Foreskin keratinocyte (primary cell): ENCODE measurements at places on chromosomes 4 and X. TPM values are rescaled to one million over a fixed set of nuclear protein-coding genes. Genes with fewer than 3 reads are reported as not detected.
A peak's percentile ranks its signal among the peaks of the same experiment; 100 is the strongest.

GRCh38 chr4:60750962-60751361 lies 449.2 kb upstream of the ADGRL3 start:
- DNase-seq: no peak

Gene MAGEA2B
- not detected in 2 replicates for polyA plus RNA-seq

Gene ZDHHC15
- polyA plus RNA-seq: not detected in 2 replicates

Gene ASB5
- polyA plus RNA-seq: 0.03 TPM in 1 of 2 replicates, not detected in the other

GRCh38 chr4:10730590-10730989 lies 46.0 kb upstream of the CLNK start:
- DNase-seq: no peak

Gene LONRF3
- polyA plus RNA-seq: not detected in 2 replicates

DNA sequence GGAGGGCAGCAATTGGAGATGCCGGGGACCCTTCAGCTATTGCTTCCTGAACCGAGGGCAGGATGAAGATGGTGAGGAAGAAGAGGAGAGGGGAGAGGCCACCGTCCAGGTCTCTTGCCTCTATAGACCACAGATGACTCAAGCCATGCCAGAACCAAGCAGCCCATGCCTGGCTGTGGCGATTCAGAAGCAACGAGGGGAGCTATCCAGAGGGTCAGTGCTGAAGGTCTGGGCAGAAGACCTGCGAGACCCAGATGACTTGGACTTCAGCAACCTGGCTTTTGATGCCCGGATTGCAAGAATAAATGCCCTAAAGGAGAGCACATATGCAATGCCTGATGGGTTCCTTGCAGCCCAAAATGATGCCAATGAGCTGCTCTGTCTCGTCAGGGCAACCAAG lies 70.2 kb upstream of the PRPS2 start:
- DNase-seq: no peak

- DNase-seq: no peak
Observed at GRCh38 chr4:141233673-141234072, 13.0 kb downstream of the ZNF330 start.

Gene TXK
- polyA plus RNA-seq: not detected in 2 replicates

DNA sequence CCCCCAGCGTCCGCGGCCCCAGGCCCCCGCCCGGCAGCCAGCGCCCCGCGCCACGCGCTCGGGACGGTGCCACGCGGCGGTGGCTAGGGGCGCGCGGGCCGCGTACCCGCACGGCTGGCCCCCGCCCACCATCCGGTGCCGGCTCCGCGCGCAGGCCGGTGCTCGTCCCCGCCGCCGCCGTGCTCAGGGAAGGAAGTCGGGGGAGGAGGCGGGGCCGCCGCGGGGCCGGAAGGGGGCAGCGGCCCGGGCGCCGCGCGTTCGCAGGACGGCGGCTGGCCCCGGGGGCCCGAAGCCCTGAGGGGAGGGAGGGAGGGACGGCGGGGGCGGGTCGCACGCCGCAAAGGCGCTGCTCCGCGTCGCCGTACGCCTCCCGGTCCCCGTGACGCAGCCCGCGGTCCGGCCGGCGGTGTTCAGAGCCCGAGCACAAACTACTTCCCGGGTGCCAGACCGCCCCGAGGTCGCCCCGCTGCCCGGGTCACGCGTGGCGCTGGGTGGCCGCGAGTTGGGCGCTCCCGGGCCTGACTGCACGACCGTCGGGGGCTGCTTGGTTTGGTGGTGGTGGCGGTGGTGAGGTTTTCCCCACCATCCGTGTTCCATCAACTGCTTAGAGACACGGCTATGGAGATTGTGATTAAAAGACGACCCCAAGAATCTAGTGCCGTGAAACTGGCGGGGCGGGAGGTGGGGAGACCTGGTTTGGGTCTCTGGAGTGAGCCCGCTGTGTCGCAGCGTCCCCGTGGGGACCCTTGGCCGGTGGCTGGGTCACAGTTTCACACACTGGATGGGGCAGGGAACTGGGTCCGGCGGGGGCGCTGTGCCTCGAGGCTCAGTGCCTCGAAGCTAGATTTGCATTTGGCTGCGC lies at the start of gene DCTD:
Gene DCTD, minus strand, starts transcription at position 205 of the 862 bp plus-strand sequence. CDS start 1,818 bp downstream, outside the sequence.
- peak; percentile 28 for DNase-seq

DNA sequence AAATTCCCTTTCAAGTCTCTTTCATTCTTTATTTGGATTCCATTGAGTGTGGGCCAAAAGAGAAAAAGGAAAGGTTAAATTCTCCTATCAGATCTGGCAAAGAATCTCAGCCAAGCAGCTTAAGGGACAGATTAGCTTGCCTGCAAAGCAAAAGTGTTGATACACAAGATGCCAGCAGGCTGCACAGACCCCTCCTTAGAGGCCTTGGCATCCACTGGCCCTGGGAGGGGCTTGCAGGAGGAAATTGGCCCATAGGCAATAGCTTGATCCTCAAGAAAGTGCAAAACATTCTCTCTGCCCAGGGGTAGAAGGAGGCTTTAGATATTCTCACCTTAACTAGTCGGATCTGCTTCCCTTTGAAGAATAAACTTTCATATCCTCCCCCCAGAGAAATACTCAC lies 300.4 kb upstream of the CPEB2 start:
- DNase-seq: no peak

- no peak for DNase-seq
Observed at GRCh38 chr4:157204634-157205244, 15.8 kb upstream of the GRIA2 start.

- DNase-seq: no peak
Observed at GRCh38 chrX:132718431-132718958, 229.7 kb upstream of the MBNL3 start.

DNA sequence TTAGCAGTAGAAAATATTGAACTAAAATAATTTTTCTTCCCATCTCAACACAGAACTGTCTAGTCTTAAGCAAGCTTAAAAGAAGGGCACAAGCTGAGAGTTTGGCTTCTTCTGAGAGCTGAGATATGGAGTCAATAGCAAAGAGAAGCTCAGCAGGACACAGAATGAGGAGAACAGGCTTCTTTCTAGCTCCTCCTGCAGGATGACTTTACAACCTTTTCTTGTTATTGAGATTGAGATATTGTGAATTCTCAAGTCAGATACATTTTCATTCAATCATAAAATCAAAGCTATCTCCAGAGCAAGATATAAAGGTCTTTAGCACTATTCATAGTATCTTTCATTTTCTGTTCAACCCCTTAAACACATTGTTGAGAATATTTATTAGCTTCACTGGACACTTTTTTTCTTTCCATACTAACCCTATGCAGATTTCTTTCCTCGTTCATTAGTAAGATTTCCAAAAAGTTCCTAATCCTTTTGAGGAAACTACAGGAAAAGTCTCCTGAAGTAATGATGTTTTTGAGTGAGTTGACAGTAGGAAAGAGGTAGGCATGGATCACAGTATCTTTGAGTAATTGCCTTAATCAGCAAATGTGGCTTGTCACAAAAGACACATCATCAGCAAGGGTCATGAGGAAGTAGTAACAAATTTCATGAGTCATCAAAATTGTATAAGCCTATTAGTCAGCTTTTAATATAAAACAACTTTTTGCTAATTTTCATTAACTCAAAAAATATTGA lies 17.8 kb upstream of the CXCL3 start:
- DNase-seq: peak; percentile 34

Gene TSPAN7
- 0.17 and 0.32 TPM in 2 replicates for polyA plus RNA-seq

- no peak for DNase-seq
Observed at GRCh38 chr4:13659341-13660070, 32.0 kb upstream of the BOD1L1 start.

GRCh38 chr4:87042986-87043820 lies 108.4 kb downstream of the AFF1 start:
- no peak for DNase-seq

DNA sequence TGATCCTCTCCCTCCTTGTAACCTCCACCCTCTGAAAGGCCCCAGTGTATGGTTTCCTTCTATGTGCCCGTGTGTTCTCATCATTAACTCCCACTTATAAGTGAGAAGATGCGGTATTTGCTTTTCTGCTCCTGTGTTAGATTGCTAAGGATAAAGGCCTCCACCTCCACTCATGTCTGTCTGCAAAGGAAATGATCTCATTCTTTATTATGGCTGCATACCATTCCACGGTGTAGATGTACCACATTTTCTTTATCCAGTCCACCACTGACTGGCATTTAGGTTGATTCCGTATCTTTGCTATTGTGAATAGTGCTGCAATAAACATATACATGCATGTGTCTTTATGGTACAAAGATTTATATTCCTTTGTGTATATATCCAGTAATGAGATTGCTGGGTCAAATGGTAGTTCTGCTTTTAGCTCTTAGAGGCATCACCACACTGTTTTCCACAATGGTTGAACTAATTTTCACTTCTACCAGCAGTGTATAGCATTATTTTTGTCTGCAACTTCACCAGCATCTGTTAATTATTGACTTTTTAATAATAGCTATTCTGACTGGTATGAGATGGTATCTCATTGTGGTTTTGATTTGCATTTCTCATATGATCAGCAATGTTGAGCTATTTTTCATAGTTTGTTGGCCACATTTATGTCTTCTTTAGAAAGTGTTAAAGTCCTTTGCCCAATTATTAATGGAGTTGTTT lies 1030.9 kb downstream of the FSTL5 start:
- DNase-seq: no peak

Gene TLR2
- polyA plus RNA-seq: 2.0 and 2.1 TPM in 2 replicates

GRCh38 chr4:140256941-140257340 lies 103.0 kb upstream of the MAML3 start:
- DNase-seq: no peak

DNA sequence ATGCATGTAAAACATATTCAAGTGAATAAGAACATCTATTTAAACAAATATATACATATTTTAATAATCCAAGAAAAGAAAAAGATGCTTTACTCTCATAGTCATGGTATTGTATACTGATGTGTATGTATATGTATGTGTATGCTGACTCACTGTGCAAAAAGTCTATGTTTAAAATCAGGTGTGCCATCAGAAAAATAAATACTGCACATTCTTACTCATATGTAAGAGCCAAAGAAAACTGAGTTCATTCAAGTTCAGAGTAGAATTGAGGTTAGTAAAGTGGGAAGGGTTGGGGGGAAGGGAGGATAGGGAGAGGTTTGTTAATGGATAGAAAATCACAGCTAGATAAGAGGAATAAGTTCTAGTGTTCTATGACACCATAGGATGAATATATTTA lies 403.9 kb upstream of the SMIM31 start:
- peak; percentile 44 for DNase-seq

Gene VCX3A
- polyA plus RNA-seq: not detected in 2 replicates

- no peak for DNase-seq
Observed at GRCh38 chr4:187174749-187175148, 451.1 kb upstream of the FAT1 start.

Gene IRS4
- not detected in 2 replicates for polyA plus RNA-seq

GRCh38 chr4:6106156-6106555 lies 87.9 kb upstream of the C4orf50 start:
- no peak for DNase-seq

DNA sequence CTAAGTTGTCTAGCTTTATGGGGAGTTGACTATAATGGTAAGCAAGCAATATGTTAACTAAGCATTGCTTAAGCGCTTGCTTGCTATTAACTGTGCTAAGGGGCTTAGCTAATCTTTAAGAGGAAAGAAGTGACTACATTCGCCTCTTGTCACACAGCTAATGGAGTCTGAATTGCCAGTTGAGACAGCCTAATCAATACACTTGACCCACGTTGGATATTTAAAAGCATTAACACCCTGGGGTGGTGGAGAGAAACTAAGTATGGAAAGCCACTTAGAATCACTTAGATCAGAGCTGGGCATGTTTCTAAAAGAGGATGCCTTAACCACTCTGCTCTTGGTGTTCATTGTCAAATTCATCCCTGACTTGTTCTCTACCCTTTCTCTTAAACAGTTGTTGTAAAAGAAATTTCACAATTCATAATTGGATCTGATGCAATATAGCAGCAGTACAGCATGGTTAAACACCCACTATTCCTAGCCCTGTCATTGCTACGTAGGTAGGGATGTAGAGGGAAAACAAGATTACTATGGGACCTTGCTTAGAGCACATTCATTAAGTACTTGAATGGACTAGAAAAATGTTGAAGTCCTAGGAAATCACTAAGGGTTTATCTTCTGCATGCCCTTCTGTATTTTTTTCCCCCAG lies 3.5 kb downstream of the ZAR1 start:
- DNase-seq: no peak

Gene BOD1L1
- polyA plus RNA-seq: 5.8 and 6.6 TPM in 2 replicates

- DNase-seq: peak; percentile 22
Observed at GRCh38 chrX:119273420-119274192, 37.5 kb downstream of the PGRMC1 start.

Gene MAMLD1
- polyA plus RNA-seq: 1.1 and 1.2 TPM in 2 replicates

DNA sequence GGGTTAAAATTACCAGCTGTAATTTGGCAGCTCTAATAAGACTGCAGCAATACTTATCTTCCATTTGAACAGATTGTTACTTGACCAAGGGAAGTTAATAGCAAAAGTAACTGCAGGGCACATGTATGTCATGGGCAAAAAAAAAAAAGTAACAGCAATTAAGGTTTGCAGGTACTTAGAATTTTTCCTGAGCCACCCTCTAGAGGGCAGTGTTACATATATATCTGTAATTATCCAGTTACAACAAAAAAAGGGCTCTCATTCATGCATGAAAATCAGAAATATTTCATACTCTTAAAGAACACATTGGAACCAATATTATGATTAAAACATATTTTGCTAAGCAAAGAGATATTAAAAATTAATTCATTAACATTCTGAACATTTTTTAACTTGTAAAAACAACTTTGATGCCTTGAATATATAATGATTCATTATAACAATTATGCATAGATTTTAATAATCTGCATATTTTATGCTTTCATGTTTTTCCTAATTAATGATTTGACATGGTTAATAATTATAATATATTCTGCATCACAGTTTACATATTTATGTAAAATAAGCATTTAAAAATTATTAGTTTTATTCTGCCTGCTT lies 25.1 kb downstream of the XIAP start:
- no peak for DNase-seq

DNA sequence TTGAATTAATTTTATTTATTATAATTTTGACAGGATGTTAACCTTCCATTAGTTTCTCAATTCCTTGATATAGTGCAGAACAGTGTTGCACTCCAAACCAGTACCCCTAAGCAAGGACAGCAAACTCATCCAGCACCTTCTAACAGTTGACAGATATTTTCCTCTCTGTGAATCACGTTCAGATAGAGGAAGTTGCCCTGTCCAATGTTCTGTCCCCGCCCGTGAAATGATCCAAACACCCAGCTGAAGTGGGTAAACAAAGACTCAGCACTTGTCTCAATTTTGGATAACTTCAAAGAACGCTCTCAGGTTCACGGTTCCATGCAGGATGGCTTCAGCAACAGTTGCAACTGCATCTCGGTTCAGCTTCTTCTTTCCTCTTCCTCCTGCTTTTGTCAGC lies 1240.0 kb upstream of the ADGRL3 start:
- no peak for DNase-seq
